Activated naive CD4-positive, alpha-beta T cell (primary cell): ENCODE measurements at places on chromosomes 6 and 20.
A peak's percentile ranks its signal among the peaks of the same experiment; 100 is the strongest.

GRCh38 chr6:56604186-56604585 lies 38.5 kb downstream of the DST start:
- DNase-seq, result no peak

GRCh38 chr20:58891086-58891717 lies 38.7 kb downstream of the GNAS start:
- DNase-seq, result peak; percentile 76

DNA sequence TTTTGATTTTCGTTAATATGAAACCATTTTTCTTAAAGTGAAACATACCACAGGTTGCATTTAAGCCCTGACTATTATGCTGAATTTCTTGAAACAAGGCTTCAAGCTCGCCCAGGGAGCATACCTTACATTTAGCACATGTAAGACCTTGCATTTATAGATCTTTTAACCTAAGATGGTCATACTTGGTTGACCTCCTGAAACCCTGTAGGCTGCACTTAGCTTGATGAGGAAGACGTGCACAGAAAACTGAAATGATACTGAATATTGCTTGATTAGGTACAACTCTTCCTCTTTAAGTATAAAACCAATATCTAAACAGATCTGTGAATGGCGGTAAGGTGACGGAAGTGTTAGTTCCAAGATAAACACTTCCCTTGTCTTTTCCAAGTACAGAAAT lies 82.2 kb downstream of the CTNNBL1 start:
- no peak for DNase-seq

- no peak for DNase-seq
These were observed 23.9 kb downstream of the SERPINB6 start for GRCh38 chr6:2947445-2947844.

DNA sequence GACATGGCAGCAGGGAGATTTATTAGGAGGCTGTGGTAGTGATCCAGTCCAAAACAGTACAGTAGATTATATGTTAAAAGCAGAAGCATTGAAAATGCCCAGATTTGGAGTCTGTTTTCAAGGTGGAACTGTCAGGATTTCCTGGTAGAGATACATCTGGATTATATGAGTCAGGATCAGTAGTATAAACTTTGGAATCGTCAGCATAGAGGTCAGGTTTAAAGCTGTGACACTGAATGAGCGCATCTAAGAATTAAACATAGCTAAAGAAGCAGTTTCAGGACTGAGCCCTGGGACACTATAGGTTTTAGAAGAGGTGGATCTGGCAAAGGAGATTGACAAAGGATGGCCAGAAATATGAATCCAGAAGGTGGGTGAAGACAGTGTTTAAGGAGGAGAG lies 60.4 kb downstream of the RNF144B start:
- no peak for DNase-seq

DNA sequence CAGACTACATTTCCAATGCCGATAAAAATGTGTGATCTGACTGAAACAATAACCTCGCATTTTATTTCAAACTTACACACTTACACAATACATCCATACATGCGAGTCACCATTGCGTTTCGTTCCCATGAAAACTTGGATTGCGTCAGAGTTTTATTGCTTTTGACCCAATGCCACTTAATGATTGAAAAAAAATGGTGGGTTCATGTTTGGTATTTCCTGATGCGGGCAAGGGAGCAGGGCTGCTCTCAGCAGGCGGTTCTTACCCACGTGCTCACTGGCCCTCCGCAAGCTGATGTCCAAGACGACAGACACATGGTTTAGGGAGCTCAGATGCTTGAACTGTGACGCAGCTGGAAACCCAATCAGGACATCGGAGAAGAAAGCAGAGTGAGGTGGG lies 281.0 kb upstream of the SULF2 start:
- no peak for DNase-seq

GRCh38 chr20:16712511-16712947 lies 17.3 kb upstream of the SNRPB2 start:
- no peak for DNase-seq

- DNase-seq, result no peak
These were observed 58.7 kb downstream of the BCKDHB start for GRCh38 chr6:80165143-80165542.

- DNase-seq, result no peak
These were observed 448.8 kb downstream of the RNF144B start for GRCh38 chr6:18835976-18836375.

- no peak for DNase-seq
These were observed 22.4 kb downstream of the SDCBP2 start for GRCh38 chr20:1306316-1307135.

DNA sequence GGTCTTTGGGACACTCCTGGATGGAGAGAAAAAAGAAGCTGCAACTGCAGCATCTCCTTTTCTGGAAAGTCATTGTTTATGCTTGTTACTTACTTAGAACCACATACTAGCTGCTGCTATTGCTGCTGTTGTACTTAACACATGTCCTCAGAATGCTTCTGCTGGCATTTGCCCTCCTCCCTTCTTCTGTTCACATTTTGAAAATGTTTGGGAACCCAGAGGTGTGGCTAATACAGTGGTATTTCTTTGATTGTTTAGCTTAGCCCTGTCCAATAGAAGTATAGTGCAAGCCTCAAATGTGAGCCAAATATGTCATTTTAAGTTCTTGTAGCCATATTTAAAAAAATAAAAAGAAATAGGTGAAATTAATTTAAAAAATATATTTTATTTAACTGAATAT lies 8.4 kb downstream of the DTD1 start:
- DNase-seq, result no peak

DNA sequence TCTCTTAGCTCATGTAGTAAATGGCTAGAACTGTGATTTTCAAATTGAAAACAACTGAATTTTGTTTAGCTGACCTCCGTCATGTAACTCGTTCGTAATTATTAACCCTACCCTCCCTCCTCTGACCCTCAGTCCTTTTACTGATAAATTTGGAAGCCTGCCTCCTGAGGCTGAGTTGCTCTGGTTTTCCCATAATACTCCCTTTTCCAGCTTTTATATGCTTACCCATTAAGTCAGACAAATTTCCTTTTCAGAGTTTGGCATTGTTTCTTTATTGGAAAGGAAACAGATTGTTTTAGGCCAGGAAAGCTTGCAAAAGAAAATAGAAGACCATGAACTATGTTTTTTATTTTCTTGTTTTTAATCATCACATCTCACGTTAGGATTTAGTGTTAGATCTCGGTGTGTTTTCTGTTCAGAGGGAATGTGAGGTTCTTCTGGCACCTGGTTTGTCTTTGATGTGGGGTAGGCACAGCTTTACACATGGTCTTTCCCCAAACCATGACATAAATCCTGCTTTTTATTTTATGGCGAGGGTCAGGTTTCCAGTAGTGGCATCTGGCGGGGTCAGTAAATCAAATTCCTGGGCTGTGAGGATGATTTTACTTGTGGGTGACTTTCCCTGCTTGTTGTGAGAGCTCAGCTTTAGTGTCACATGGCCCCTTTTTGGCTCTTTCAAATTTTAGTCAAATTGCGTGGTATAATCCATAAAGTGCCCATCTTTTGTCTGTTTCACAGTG lies 24.5 kb downstream of the PLCB4 start:
- DNase-seq, result no peak

DNA sequence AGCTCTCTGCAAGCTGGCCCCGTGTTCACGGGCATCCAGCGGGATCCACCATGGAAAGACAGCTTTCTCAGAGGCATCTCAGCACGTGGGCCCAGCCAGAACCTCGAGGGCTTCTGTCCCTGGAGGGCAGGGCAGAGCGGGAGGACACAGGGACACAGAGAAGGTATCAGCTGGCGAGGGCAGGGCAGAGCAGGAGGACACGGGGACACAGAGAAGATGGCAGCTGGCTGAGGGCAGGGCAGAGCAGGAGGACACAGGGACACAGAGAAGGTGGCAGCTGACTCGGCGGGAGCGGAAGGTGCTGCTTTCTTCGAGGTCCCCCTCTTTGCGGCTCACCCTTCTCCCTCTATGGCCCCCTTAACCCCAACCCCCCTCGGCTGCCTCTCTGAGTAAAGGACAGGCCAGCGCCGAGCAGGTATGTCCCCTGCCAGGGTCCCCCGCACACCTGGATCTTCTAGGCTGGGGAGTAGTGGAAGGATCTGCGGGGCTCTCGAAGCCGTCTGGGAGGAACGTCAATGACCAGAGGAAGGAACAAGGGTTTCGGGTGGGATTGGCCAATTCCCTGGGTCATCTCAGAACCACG lies 28.9 kb upstream of the BHLHE23 start:
- DNase-seq, result no peak

DNA sequence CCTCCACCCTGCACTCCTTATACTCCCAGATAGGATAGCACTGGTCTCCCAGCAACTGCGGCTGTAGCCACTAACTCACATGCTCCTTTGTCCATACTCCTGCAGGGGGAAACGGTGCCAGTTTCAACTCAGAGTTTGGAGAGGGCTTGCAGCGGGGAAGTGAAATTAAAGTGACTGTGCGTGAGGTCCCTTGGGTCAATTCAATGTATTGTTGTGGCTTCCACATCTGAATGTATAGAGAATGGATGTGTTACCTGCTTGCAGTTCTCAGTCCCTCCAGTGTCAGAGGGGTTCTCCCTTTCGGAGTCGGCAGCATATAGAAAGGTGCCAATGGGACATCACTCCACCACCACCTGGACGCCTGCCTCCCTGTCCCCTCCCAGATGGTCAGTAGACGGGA lies 93.6 kb upstream of the CNKSR3 start:
- DNase-seq, result no peak

- DNase-seq, result no peak
These were observed 184.6 kb upstream of the PRDM1 start for GRCh38 chr6:105901583-105901982.

GRCh38 chr20:48720256-48720985 lies 107.4 kb downstream of the PREX1 start:
- no peak for DNase-seq

DNA sequence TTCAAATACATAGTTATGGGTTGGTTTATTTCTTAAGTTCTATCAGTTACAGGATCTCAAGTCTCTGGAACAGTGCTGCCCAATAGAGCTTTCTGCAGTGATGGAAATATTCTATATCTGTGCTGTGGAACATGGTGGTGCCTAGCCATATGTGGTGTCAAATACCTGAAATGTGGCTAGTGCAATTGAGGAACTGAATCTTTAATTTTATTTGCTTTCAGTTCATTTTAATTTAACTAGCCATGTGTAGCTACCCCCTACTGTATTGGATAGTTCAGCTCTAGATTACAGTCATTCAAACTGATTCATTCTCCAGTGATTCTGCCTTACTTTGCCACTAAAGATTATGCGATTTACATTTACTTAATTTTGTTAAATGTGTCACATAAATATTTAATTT lies 503.2 kb downstream of the CDKAL1 start:
- DNase-seq, result no peak

GRCh38 chr20:13101276-13101675 lies 92.5 kb downstream of the SPTLC3 start:
- no peak for DNase-seq
